ENCODE measurements at places on chromosomes 11 and 22. TPM values are rescaled to one million over a fixed set of nuclear protein-coding genes. Genes with fewer than 3 reads are reported as not detected.

- DNase-seq, result peak; percentile 49
Observed at GRCh38 chr22:37284805-37285355, 2.6 kb downstream of the CYTH4 start.

Gene KRTAP5-1
- not detected for total RNA-seq

Gene KCNQ1
- 41.8 TPM for total RNA-seq

- no peak for DNase-seq
Observed at GRCh38 chr11:35549787-35550186, 24.4 kb upstream of the PAMR1 start.

DNA sequence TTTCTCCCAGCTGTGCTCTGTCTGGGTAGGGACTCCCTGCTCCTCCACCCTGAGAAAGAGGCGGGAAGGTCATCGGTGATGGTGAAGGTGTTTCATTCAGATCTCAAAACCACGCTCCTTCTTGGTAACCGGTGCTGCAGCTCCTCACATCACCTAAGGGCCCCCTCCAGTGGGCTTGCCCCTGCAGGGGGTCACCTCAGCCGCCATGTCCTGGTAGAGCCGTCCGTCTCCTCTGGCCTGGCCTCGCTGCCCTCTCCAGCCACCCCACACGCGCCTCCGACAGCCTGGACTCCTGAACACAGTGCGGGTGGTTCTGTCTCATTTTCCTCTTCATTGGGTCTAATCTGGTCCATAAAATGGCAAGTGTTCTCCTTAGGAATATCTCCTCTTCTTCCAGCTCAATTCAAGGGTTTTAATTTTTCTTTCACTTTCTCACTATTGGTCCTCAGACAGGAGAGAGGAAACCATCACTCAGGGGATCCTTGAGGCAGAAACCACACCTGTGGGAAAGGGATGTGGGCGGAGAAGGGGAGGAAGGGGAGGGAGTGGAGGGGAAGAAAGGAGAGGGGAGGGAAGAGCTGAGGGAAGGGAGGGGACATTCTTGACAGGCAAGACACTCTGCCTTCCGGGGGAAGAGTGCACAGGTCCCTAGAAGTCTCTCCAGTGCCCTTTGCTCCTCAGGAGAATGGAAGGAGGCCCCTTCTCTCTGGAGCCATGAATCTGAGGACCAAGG lies 1338.4 kb downstream of the TBC1D22A start:
- no peak for DNase-seq

- DNase-seq, result no peak
Observed at GRCh38 chr11:6096417-6096816, 11.1 kb upstream of the OR56B4 start.

DNA sequence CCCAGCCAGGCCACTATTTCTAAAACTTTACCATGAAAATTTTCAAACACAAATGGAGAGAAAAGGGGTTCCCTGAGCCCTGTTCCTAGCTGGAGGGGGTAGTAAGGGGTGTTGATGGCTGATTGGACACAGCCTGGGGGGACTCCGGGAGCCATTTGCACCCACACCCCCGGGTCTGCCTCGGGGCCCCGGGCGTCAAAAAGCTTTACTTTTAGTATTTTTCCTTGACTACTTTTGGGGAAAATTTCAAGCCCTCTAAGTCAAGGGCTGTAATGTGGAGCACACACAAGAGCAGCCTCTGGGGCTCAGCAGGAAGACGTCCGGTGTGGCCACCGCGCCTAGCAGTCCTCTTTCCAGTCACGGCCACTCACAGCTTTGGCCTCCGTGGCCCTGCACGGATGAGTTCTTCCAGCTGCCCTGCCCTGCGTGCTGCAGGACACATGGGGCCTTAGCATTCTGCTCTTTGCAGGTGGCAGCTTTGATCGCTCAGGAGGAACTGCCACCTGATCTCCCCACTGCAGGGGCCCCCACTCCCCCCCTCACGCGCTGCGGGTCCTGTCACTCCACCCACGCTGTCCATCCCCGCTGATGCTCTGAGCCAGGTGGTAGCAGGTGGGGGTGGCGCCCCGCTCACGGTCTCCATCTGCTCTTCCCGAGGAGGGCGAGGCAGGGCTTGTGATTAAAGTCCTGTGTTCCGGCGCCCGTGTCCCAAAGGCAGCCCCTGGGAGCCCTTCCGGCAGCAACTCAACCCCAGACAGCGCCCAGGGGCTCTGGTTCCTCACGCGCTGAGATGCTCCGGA lies 14.4 kb downstream of the RNH1 start:
- no peak for DNase-seq

Gene PRR5
- 2.9 TPM for total RNA-seq

Gene PHOX2A
- not detected for total RNA-seq

GRCh38 chr22:17368554-17369438 lies 464 bp upstream of the CECR2 start:
- peak; percentile 59 for DNase-seq

Measured in left ventricle myocardium inferior (tissue), 1 donor.